Stimulated activated naive CD4-positive, alpha-beta T cell treated with Interleukin-2 at 50 U/mL for 16 hours (primary cell): ENCODE measurements at places on chromosomes 2 and 18.

DNA sequence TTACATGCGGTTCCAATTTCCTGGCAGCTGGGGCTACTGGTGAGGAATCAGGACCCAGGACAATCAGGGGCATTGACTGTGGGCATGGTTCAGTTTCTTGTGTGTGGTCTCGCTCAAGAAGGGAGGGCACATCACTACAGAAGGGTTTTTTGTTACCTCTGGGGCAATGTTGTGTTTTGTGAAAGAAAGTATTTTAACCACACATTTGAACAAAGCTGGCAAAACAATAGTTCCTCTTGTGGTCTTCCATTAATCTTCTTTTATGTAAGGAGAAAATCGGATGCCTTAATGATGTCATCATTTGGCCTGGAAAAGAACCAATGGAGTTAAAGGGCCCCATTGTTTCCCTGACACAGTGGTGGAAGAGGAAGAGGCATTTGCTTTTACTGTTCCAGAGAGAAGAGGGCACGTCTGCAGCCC, 197.4 kb downstream of the SH3BP4 start:
- no peak for DNase-seq

- DNase-seq: no peak
These were observed 90.6 kb upstream of the CYP26B1 start for GRCh38 chr2:72238311-72238710.

DNA sequence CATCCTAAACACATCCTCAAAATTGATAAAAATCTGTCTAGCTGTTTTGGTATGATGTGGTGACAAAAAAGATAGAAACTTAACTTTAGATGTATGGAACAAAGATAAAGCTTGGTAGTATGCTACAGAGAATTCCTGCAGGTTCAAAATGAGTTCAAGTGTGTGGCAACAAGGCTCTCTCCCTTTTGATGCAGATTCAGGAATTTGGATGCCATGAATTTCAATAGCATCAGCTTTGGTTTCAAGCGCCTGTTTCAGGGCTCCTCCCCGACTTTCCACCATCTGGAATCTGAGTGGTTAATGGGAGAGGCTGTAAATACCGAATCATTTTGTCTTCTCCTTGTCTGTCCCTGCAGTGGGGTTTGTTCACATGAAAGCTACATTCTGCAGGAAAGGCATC, 180.6 kb downstream of the MTX2 start:
- no peak for DNase-seq

DNA sequence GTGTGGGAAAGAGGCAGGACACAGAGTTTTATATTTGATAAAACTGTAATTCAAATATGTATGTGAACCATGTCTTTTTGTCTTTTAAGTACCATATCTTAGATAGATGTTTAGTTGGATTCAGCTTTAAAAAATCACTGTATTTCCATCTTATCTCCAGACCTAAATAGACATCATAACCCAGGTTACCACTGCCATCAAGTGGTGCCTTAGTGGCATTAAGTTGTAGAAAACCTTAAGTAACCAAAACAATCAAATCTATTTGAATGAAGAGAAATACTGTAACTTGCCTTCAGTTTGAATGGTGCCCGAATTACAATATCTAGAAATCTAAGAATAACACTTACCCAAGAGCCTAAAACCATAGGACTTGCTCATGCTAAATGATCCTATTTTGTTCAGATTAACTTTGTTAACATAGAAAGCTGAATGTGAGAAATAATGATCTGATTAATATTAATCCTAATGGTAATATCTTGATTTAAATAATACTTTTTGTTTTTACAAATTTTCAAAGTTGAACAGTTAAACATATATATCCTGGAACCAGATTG, 92.5 kb upstream of the MAP2 start:
- DNase-seq: no peak

GRCh38 chr2:201966691-201967438, 66.8 kb upstream of the FZD7 start:
- DNase-seq: no peak

- no peak for DNase-seq
These were observed 50.1 kb upstream of the ITM2C start for GRCh38 chr2:230814616-230815015.

DNA sequence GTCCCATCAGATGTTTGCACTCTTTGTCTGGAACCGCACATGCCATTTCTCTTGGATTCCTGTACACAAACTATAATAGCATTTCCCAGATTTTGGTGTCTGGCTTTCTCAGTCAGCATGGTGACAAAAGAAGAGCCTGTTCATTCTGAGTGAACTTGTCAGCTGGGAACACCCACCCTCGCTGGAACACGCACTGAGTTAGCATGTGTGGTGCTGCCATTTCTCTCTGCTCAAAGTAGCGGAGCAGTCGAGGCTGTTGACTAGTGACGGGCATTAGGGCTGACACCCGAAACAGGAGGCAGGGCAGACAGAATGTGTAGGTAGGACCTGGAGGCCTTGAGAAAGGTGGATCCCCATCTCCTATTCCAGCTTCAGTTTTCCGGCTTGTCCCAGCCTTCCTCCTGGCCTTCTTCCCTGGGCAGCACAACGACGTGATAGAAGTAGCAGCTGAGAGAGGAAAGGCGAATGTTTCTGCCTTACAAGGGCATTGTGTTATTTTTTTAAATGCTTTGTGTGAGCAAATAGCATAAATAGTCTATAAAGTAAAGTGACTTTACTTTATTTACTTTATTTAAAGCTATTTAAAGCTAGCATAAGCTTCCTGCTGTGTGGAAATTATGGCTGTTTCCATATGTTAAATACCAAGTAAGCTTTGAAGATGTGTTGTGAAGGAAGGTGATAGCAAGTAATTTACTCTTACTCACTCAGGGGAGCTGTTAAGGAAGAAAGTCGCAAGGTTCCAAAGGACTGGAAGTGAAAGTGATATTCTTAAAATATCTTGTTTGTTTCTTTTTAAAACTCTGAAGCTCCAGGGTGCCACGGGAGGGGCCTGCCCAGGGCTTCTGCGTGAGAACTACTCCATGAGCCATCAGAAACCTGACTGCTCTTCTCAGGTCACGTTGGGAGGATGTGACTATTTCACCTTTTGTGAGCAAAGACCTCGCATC, 272.6 kb downstream of the NEDD4L start:
- no peak for DNase-seq

DNA sequence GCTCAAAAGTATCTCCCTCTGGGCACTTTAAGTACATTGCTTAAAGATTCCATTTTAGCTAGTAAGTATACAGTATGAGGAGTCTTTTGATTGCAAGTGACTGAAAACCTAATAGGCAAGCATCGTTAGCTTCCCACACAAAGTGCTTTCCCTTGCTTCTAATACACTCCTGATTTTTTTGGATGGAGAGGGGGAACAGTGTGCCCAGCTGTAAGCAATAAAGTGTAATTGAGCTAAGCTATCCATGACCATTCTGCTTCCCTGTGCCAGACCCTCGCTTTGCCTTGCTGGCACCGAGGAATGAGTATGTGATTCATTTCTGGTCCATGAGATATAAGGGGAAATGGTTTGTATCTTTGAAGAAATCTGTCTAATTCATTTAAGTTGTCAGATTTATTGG, 3.8 kb upstream of the ZNF24 start:
- DNase-seq: no peak

DNA sequence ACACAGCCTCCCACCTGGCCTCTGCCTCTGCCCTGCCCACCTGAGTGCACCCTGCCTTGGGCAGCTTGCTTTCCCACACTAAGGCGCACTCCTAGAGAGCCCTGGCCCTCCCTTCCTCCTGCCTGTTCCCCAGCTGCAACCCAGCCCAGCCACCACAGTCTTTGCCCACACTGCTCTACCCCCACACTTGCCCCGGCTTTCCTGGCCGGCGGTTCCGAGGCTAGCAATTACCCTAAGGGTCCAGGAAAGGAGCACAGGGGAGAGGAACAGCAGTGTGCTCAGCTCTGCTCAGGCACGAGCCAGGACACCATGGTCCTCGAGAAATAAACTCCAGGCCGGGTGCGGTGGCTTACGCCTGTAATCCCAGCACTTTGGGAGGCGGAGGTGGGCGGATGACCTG, 237.8 kb upstream of the RAB6C start:
- no peak for DNase-seq

DNA sequence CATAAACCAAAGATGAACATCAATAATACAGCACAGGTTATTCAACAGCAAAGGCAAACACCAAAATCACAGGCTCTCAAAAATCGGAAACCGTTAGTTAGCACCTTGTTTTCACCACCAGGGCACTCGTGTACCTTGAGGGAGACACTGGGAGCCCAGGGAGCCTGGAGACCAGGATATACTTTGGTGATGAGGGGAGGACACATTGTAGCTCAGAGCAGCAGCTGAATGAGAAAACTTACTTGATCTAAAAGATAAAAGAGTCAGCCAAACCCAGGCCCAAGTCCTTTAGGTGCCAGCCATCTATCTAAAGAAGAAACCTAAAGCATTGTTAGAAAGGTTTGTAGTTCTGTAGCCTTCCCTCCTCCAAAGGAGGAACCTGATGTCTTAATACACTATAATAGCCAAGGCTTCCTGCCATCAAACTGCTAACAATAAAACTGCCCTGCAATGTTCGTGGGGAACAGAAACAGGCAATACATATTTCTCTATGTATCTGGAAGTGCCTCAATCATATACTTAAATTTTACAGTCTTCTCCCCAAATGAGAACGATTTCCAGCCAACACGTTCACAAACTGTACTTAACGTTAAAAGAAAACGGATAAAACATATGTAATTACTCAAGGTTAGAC, 19.3 kb downstream of the BCL11A start:
- DNase-seq: no peak

DNA sequence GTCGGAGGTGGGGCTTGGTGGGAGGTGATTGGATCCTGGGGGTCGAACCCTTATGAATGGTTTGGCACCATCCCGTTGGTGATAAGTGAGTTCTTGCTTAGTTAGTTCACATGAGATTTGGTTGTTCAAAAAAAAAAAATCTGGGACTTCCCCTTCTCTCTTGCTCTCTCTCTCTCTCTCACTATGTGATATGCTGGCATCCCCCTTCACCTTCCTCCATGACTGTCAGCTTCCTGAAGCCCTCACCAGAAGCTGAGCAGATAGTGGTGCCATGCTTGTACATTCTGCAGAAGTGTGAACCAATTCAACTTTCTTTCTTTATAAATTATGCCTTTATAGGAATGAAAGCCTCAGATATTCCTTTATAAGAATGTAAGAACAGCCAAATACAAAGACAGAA, 269.7 kb upstream of the APCDD1 start:
- no peak for DNase-seq

GRCh38 chr18:574865-575645, 5.1 kb upstream of the CETN1 start:
- no peak for DNase-seq

DNA sequence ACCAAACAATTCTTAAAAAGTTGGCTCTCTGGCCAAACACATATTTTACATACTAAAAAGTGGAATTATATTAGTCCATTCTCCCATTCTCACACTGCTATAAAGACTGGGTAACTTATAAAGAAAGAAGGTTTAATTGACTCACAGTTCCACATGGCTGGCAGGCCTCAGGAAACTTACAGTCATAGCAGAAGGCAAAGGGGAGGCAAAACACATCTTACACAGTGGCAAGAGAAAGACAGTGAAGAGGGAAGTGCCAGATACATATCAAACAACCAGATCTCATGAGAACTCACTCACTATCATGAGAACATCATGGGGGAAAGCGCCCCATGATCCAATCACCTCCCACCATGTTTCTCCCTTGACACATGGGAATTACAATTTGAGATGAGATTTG, 42.6 kb downstream of the EDAR start:
- no peak for DNase-seq

GRCh38 chr2:85668009-85668856, at the start of gene SFTPB:
TSS of gene SFTPB (minus strand) at chr2:85668199. CDS start at chr2:85668183, 16 bp downstream.
- DNase-seq: no peak

DNA sequence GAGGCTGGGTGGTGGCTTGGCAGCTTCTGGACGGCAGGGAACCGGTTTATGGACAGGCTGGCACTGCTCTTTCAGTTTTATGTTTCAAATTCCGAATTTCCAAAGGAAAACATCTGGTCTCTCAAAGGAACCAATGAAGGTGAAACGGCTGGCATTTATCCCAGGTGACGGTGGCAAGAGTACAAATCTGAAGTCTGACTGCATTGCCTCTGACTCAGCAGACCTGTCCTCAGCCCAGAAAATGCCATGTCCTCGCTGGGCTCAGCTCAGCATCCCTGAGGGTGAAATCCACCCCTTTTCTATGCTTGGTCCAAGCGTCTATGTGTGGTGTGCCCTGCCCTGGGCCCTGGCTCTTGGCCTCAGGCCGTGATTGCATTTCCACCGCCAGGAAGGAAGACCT, 38.1 kb downstream of the NAPG start:
- no peak for DNase-seq

DNA sequence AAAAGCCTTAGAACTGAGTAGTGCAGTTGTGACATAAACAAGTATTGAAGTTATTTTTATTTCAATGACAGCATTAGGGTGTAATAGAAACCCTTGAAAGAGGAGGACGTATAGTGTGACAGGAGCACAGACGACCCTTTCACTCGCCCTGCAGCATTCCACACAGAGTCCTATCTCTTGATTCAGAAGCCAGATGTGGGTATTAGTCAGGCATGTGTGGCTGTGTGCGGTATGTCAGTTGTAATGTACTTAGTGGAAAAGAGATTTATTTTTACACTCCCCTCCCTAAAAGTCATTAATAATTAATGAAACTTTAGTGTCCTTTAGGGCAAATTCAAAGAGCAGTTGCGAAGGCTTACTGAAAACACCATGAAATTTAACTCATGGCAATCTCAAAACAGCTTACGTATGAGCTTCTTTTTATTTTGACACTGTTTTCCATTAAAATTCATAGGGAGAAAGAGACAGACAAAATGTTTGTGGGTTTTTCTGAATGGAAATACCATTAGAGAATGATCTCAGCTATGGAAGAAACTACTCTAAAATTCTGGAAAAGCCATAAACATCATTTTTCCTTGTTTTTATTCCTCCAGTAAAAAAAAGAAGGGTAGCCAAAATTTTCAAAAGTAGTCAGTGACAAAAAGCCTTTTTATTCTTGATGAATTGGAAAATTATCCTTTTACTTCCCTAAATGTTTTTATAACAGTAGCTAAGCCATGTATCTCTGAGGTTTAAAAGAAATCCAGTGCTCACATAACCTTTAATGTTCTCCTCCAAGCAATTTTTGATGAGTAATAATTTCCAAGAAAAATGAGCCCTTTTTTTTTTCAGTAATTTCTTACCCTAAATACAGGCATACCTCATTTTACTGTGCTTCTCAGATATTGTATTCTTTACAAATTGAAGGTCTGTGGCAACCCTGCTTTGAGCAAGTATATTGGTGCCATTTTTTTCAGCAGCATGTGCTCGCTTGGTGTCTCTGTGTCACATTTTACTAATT, 84.0 kb upstream of the DSEL start:
- no peak for DNase-seq

DNA sequence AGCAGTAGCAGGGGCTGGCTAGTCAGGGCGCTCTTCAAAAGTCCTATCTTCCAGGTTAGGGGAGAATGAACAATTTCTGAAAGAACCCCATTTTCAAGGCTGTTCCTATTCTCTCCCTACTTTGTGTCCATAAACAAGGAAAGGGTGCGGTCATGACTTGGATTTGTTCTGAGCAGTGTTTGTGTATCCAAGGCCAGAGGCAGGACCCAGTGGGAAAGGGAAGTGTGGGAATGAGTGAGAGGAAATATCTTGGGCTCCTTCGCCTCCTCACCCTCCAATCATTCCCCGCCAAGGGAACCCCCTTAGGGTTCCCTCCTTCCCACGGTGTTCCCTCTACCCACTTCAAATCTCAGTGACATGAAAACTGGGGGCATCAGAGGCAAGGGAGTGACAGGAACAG, 25.5 kb upstream of the SPTBN1 start:
- no peak for DNase-seq
